ENCODE measurements at places on chromosomes 4 and X.

DNA sequence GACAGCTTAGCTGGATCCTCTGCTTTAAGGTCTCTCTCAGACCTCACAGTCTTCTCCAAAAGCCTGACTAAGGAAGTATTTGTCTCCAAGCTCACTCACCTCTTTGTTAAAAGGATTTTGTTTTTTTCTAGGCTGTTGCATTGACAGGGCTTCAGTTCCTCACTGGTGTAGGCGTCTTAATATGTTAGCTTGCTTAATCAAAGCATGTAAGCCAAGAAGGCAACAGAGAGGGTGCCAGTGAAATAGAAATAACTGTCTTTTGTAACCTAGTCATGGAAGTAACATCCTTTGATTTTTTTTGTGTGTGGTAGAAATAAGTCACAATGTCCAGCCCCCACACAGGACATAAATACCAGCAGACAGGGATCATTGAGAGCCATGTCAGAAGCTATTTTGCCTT, 58.8 kb downstream of the FIP1L1 start:
- DNase-seq: no peak

- no peak for DNase-seq
Measured at GRCh38 chr4:184099535-184099966, 118.1 kb downstream of the ENPP6 start.

DNA sequence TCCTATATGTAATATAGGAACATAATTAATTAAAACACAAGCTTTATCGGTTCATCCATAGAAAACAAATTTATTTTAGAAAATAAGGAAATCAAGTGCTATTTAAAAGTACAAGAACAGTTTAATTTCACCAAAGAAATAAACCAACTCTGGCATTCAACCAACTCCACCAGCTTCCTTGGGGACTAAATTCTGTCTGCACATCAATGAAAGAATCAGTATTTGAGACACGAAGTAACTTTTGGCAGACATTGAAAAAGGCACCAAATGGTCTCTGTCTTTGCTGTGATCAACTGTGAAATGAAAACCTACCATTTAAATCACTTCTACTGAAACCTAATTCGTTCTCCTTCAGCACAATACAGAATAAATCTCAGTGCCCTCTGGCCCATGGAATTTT, 719.7 kb upstream of the GRIA3 start:
- DNase-seq: no peak

DNA sequence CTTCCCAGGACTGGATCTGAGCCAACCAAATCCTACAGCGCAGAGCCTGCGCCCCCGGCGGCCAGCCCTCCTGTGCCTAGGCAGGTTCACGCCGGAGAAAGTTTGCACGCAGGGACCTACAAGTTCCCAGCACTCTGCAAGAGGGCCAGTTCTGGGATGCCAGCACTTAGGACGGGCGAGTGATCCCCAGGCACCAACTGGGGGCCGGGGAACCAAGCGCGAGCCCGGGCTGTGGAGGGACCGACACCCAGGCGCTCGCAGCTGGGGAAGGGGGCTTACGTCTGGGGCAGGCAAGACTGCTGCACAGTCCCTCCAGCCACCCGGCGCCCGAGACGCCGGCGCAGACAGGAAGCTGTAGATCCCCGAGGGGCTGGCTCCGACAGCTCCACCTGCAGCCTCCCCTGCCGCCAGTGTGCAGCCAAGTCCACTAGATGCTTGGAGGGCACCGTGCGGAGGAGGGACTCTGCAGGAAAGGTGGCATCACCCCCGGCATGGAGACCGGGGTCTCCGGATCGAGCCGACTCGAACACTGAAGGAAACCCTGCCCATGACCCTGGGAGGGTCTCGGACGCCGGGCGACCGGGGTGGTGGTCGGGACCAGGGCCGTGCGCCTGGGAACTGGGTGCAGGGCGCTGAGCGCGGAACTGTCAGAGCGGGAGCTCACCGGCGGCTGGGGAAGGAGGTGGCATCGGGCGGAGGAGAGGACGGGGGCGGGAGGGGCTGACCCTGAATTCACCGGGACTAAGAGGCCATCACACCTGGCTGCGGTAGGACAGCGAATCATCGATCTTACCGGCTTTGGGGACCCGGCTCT, 566 bp downstream of the CORIN start:
- peak; percentile 70 for DNase-seq

DNA sequence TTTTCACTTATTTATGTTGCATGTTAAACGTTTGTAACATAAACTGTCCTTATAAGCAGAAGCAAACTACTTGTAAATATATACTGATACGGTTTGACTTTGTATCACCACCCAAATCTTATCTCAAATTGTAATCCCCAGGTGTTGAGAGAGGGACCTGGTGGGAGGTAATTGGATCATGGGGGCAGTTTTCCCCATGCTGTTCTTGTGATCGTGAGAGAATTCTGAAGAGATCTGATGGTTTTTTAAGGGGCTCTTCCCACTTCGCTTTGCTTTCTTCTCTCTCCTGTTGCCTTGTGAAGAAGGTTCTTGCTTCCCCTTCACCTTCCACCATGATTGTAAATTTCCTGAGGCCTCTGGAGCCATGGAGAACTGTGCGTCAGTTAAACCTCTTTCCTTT, 87.1 kb upstream of the MAPK10 start:
- no peak for DNase-seq

DNA sequence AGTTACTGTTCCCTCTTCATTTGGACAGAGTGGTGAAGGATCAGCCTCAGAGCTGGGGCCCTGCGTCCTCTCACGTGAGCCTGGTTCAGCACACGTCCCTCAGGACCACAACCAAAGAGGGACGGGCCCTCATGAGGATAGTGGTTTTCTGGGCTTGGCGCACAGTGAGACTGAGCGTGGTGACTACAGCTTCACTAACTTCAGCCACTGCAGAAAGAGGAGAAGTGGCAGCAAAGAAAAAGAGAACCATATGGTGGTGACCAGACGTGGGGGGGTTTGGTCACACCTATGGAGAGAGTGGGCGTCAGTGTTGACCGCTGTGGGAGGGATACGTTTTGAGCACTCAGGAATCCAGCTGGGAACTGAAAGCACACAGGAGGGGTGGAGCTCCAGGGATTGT, 21.8 kb upstream of the TNIP3 start:
- no peak for DNase-seq

DNA sequence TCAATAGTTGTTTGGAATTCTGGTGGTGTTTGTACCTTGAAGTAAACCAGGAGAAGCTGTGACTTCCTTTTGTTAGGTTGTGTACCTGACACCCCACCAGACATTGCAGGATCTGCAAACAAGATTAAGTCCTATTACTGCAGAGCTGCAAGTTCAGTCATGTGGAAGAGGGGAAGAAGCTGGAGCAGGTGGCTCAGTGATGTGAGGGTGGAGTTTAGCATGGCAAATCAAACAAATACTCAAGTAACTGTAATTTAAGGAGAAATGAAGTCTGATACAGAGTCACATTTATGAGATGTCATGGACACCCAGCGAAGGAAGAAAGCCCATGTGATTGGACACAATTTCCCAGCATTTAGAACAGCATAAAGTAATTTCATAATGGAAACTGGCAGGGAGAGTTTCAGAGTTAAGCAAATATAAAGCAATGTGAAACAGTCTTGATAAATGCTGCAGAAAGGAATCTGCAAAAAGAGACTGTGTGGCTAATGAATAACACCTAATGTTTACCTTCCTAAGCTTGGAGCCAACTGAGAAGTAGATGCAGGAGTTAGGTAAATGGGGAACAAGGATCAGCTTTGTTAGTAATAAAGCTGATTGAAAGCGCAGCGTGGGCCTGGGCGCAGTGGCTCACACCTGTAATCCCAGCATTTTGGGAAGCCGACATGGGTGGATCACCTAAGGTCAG, 249.1 kb downstream of the GBA3 start:
- DNase-seq: no peak

DNA sequence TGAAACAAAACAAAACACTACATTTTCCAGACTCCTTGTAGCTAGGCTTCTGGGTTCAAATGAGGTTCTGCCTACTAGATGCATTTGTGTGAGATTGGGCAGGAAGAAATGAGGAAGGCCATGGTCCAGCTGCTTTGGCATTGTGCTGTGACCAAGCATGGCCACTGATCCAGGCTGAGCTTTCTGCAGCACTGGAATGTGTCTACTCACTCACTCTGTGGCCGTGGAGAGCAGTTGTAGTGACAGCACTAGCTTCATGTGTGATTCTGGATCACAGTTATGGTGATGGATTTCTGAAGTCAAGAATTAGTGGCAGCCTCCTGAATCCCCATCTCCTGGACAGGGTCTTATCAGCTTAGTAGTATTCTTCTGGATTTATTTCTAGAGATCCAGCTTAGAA, 358.9 kb downstream of the GPAT3 start:
- DNase-seq: no peak
